ENCODE measurements at places on chromosomes 13 and 19.

GRCh38 chr13:54184576-54184975 is 1156.0 kb downstream of the OLFM4 start:
- DNase-seq: no peak

DNA sequence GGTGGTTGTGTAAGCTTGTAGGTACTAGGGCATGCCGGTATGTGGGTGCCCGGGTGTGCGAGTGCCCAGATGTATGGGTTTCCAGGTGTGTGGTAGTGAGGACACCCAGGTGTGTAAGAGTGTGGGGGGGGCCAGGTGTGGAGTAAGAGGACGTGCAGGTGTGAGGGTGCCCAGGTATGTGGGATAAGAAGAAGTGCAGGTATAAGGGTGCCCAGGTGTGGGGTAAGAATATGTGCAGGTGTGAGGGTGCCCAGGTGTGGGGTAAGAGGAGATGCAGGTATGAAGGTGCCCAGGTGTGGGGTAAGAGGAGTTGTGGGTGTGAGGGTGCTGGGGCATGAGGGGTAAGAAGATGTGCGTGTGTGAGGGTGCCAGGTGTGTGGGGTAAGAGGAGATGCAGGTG is 14.3 kb downstream of the MARK4 start:
- no peak for DNase-seq

- DNase-seq: no peak
These were observed 31.1 kb downstream of the RDH8 start for GRCh38 chr19:10044390-10044789.

- DNase-seq: no peak
These were observed 13.0 kb upstream of the LCP1 start for GRCh38 chr13:46195016-46195415.

GRCh38 chr13:30443957-30444404 is 21.7 kb downstream of the UBE2L5 start:
- DNase-seq: no peak

- DNase-seq: no peak
These were observed 216.3 kb upstream of the KLHL1 start for GRCh38 chr13:70324519-70324918.

All from NCI-H2107 (cell line).